Left lobe of liver (tissue), 2 donors: ENCODE measurements at places on chromosomes 11 and 22. TPM values are rescaled to one million over a fixed set of nuclear protein-coding genes. Genes with fewer than 3 reads are reported as not detected.

The PLXNB2 gene
- 187 TPM for total RNA-seq

The GPR83 gene
- total RNA-seq = 0.28 TPM

The TLCD5 gene
- 0.23 TPM for total RNA-seq

The ST14 gene
- 3.7 TPM for total RNA-seq

The TRAPPC4 gene
- total RNA-seq = 18.0 TPM

The CABP4 gene
- total RNA-seq = 1.1 TPM

The HEPACAM gene
- 27.2 TPM for total RNA-seq

The RNF121 gene
- 18.5 TPM for total RNA-seq

The KCNK4 gene
- total RNA-seq = not detected

The CCDC88B gene
- total RNA-seq = 4.0 TPM

The CEND1 gene
- total RNA-seq = 0.43 TPM

The C22orf31 gene
- total RNA-seq = not detected

The CECR2 gene
- total RNA-seq = 12.0 TPM

The RHOD gene
- 23.2 TPM for total RNA-seq

The TRIM64C gene
- total RNA-seq = not detected

The OR6A2 gene
- total RNA-seq = not detected

The KDM4E gene
- not detected for total RNA-seq

The MRGPRF gene
- total RNA-seq = 3.4 TPM

The CLDN5 gene
- 10.4 TPM for total RNA-seq

The ART1 gene
- not detected for total RNA-seq

The SLC25A45 gene
- 14.5 TPM for total RNA-seq

The SYT7 gene
- 65.6 TPM for total RNA-seq

The OR5P2 gene
- not detected for total RNA-seq

The LRRC51 gene
- 7.6 TPM for total RNA-seq

The HORMAD2 gene
- total RNA-seq = 1.5 TPM

The DCDC1 gene
- 2.6 TPM for total RNA-seq

The SART1 gene
- 14.6 TPM for total RNA-seq
